NCI-H1436 treated with DMSO at 0.1 percent for 48 hours (cell line): ENCODE measurements at places on chromosomes 5 and 9.
A peak's percentile ranks its signal among the peaks of the same experiment; 100 is the strongest.

DNA sequence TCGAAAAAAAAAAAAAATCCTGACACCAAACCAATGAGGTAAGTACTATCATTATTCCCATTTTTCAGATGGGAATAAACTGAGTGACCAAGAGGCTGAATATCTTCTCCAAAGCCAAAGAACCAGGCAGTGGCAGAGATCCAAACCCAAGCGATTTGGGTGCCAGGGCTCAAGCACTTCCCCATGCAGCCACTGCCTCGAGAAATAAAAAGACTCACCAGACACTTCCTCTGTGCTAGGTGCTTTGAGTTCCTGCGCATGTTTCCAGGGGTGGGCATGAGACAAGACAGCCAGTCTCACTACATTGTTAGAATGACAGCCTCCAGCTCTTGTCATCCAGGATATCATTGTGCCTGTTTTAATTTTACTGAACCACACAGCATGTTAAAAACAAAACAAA is 2.3 kb upstream of the RPL26L1 start:
- no peak for DNase-seq

DNA sequence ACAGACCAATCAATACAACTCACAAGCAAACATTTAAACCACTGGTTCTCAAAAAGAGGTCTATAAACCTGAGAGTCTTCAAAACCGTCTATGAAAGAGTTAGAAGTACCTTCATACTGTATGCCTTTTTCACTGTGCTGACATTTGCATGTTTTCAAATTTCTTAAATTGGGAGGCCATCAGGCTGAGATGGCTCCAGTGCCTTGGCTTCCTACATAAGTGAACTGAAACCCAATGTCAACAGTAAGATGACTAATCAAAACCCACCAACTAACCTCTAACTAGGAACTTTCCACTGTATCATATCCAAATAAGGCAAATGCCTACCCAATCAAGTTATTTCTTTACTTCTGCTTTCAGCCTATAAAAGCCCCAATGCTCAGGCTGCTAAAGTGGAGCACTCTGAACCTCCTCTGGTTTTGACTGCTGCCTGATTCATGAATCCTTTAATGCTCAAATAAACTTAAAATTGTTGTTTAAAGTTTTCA is 35.1 kb downstream of the FAM13B start:
- no peak for DNase-seq

DNA sequence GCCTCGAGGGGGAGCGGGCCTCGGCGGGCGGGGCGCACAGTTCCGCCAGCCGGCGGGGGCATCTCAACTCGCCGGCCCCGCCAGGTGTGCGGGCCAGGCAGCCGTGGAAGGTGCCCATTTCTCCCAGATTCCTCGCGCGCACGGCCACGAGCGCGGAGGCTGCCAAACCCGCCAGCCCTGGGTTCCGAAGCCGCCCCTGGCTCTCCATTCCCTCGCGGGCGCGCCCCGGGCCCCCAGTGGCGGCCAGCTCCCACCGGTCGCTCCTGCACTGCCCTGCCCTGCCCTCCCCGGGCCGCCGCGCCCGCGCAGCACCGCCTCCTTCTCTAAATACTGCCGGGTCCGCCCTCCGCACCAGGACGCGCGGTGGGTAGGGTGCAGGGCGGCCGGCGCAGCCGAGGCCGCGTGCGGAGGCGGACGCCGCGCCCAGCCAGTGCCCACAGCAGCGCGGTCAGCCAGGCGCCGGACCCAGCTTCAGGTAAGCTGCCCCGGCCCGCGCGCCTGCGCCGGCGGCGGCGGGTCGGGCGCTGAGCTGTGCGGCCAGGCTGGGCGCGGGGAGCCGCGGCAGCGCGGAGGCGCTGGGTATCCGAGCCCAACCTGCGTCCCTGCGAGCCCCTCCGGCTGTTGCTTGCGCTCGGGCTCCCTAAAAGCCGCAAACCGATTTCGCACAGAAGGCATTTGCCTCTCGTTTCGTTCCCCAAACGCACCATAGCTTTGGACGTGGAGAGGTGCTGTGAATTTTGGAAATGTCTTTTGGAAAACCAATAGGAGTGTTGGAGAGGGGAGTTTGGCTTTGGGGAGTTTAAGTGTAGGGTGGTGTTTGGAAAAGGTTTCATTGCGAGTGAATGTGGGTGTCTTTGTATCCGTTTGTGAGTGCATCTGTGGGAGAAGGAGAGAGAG is at the start of gene TMEM171:
Gene TMEM171, plus strand, starts transcription at position 354 of the 897 bp plus-strand sequence. CDS start 2,799 bp downstream, outside the sequence.
- no peak for DNase-seq

GRCh38 chr9:128093011-128093410 is 25.0 kb downstream of the SLC25A25 start:
- no peak for DNase-seq

DNA sequence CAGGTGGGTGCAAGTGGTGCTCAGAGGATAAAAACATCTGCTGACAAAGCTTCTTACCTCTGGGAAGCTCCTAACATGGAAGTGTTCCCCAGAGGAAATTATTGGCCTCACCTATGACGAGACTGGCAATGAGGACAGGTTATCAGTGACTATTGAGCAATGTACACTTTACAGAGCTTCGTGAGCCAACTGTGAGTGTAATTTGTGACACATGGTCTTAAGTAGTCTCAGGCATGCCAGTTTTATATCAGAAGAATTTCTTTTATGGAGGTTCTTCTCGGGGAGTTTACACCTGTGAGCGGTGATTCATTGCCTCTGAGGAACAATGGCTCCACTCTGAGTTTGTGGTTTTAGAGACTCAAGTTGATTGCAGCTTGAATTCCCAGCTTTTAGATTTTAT is 11.3 kb downstream of the ANKDD1B start:
- DNase-seq: no peak

DNA sequence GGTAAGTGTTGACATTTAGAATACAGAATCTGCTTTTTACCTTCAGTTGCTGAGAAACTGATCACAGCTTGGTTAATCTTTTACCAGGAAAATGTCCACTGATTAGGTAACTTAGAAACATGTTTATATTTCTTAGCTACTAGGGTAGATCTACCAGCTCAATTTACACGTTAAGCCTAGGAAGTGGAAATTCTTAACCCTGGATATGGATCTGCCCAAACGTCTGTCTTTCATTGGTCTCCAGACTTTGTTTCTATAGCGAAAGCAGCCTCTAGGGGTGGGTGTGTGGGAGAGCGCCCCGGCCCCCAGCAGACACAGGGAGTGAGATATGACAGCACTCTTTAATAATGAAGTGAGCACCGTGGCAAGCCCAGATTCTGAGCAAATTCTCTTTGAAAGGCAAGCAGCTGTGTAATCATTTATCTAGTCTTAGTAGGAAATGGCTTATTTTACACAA is 141.6 kb upstream of the ZNF608 start:
- no peak for DNase-seq

- no peak for DNase-seq
Measured at GRCh38 chr9:19471737-19472648, 63.2 kb downstream of the ACER2 start.

GRCh38 chr5:127254729-127255284 is 35.8 kb upstream of the MEGF10 start:
- DNase-seq: no peak

DNA sequence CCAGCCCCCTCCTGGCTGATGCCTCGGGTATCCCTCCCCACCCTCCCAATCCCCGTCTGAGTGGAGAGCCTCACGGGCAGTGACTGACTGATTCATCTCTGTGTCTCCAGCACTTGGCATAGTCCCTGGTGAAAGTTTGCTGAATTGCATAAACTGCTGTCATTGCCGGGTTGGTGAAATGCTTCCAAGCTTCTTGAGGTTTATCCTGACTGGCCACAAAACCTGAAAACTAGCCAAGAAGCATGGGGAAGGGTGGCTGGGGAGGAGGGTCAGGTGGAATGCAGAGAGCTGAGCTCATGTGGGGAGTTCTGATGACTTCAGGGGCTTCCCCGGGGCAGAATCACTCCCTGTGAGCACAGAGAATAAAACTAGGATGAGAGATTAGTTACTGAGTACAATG is 56.9 kb upstream of the GGTA1 start:
- no peak for DNase-seq

DNA sequence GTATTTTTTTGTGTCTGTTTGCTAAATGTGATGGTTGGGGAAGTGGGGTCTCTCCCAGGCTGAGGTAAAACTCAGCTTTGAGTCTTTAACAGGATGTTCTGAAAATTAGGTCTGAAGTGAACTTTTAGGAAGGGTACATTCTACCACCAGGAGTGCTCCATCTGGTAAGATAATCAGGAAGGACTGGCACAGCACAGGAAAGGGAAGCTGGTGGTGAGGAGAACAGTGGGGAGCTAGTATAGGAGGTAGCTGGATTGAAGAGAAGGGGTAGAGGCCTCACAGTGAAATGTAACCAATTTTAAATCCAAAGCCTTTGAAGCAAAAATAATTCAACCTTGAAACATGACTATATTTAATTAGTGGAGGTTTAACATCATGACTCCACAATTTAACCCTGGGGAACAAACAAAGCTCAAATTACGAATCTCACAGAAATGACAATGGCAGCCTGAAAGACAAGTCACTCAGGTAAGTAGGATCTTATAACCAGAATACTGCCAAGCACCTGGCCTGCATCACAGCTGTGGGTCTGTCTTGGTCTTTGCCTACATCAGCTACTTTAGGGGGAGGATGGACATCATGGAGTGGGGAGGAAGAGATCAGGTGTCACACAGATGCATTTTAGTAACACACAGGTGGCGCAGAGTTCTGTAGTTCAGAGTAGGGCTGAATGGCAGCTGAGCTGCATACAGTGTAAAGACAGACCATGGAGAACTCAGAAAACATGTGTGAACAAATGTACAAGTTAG is 445.3 kb downstream of the DMRT2 start:
- peak; percentile 71 for DNase-seq

- no peak for DNase-seq
Measured at GRCh38 chr5:150301170-150301505, 1.6 kb downstream of the ARSI start.

GRCh38 chr9:92603100-92603499 is 66.8 kb downstream of the IPPK start:
- DNase-seq: no peak

- DNase-seq: no peak
Measured at GRCh38 chr5:62690421-62690820, 111.8 kb downstream of the LRRC70 start.

DNA sequence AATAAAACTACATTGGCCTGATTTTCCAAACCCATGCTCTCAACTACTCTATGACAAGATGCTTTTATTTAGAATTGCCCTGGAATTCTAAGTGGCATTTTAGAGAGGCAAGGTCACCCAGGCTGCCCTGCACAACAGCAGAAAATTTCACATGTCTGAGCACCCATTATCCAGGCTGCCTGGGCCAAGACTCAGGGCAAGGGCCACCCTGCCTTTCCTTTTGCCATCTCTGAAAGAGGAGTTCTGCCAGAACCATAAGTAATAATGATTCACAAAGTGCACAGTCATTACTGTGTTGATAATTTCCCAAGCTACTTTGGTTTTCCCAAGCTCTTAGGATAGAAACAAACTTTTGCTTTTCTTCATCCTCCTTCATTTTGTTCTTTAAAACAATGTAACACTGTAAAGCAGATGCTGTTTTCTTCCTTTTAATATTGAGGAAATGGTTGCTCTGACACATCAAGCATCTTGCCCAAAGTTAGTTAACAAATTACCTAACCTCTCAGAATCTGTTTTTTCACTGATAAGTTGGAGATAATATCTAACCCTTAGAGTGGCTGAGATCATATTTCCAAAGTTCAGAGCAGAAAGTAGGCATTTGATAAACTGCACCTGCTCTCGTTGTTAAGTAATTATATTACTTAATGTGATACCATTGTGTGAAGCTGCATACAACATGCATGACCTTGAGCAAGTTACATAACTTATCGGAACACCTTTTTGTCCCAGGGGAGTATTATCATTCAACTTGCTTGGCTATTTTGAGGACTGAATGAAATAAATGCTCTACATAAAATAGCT is 325.6 kb downstream of the PRELID2 start:
- DNase-seq: no peak

- DNase-seq: no peak
Measured at GRCh38 chr9:7579351-7579750, 220.2 kb downstream of the DMAC1 start.

DNA sequence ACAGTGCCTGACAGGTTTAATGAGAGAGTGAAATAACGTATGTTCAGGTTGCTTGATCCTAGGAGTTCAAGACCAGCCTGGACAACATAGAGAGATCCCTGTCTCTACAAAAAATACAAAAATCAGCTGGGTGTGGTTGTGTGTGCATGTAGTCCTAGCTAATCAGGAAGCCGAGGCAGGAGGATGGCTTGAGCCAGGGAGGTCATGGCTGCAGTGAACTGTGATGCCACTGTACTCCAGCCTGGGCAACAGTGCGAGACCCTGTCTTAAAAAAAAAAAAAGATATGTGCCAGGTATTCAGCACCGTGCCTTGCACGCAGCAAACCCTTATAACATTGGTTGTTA is 38.8 kb upstream of the SPRY4 start:
- no peak for DNase-seq
